Muscle of back (tissue), 13 donors: ENCODE measurements at places on chromosomes 1 and 21.

GRCh38 chr1:93317207-93317606 lies 28.5 kb upstream of the DR1 start:
- peak; percentile 15 for DNase-seq

GRCh38 chr1:244391761-244392160 lies 59.9 kb downstream of the ADSS2 start:
- no peak for DNase-seq

DNA sequence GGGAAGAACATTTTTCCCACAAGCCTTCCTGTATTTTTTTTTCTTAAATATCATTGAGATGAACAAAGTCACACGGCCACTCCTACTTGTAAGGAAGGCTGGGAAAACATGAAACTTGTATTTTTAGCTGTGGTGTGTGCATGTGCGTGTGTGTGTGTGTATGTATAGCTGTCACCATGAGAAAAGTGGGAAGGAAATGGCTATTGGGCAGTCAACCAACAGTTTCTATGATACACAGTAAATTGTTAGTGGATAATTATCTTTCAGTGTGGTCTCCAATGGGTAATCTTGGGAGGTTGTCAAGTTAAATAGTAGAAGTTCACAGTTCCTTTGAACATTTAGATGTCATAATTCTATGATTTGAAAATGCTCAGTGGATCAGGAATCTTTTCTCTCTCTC lies 132.7 kb upstream of the USP24 start:
- DNase-seq, result peak; percentile 93

DNA sequence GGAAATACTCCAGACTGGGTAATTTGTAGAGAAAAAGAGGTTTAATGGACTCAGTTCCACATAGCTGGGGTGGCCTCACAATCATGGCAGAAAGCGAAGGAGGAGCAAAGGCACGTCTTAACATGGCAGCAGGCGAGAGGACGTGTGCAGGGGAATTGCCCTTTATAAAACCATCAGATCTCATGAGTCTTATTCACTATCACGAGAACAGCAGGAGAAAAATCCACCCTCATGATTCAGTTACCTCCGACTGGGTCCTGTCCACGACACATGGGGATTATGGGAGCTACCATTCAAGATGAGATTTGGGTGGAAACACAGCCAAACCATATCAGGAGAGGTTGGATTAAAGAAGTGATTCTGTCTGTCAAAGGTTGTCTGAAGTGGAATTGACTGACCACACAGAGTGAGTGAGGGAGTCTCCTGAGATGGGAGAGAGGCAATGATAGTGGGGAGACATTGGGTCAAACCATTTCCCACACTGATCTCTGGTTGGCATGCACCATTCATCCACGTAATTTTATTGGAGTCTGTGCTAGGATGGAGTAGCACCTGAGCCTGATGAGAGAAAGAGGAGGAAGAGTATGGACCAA lies 58.3 kb upstream of the VAMP3 start:
- DNase-seq, result no peak

- peak; percentile 20 for DNase-seq
Observed at GRCh38 chr1:228241259-228241658, 33.4 kb downstream of the OBSCN start.

- no peak for DNase-seq
Observed at GRCh38 chr21:42311816-42312625, 3.2 kb downstream of the TFF3 start.

DNA sequence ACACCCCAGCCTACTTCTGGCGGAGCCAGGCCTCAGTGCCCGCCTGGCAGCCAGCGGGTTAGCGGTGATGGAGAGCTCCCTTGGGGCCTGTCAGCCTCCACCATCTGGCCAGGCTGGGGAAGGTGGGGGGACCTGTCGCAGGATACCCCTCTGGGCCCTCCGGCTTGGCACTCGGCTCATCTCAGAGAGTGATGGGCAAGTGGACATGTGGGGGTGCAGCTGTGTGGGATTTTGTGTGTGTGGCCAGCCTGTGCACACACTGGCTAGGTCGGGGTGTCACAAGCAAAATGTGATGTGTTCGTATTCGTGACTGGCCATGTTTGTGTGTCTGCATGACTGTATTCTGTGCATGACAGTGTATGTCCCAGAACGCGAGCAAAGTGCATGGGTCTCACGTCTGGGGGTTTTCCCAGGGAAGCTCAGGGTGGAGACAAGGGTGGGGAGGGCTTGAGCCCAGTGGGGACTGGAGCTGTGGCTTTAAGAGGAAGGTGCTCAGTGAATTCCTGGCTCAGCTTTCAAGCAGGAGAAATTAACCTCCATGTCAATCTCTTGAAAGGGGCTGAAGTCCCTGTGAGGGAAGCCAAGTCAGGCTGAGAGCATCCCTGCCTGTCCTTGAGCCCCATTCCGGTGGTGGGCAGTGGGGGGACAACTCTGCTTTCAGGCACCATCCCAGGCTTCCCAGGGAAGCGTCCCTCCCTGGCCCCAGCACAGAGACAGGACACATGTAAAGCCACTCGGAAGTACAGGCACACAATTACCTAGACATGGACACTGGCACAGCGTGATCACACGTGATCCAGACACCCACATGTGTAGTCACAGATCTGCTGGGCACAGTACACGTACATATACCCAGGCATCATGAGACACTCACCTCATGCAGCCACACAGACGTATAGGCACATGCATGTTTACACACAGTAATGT lies 21.1 kb upstream of the ADGRB2 start:
- DNase-seq, result no peak

GRCh38 chr21:21051109-21052055 lies 53.2 kb downstream of the NCAM2 start:
- DNase-seq, result no peak

- peak; percentile 46 for DNase-seq
Observed at GRCh38 chr1:186207391-186208085, 167.5 kb downstream of the TPR start.

DNA sequence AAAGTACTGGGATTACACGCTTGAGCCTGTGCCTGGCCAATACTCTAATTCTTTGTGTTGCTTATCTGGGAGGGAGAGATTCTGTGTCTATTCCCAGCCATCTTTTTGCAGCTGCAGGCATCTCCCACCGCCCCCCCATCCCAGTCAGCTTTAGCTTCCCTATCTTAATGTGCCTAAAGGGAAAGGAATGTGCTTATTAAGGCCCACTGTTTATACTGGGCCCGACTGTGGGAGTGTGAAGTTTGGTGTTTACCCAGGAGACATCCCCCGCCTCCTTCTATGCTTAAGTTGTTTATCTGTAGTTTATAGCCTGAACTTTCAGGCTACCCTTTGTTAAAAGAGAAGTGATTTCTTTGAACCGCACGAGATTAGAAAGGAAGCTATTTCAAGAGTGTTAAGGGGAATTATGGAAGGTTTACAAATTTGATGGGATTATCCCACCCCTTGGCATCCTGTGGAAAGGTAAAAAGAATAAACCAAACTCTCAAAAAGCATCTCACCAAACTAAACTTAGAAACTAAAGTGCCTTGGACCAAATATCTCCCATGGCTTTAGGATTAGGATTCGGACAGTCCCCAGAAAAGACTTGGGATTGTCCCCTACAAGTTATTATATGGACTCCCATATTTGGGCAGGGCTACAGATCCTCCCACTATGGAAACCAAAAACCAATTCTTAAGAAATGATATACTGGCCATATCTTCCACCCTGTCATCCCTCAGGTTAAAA lies 25.5 kb upstream of the ZNF496 start:
- no peak for DNase-seq

- peak; percentile 73 for DNase-seq
Observed at GRCh38 chr1:96525657-96526557, 195.7 kb upstream of the PTBP2 start.

GRCh38 chr1:186627019-186627418 lies 53.2 kb downstream of the PTGS2 start:
- DNase-seq, result no peak

DNA sequence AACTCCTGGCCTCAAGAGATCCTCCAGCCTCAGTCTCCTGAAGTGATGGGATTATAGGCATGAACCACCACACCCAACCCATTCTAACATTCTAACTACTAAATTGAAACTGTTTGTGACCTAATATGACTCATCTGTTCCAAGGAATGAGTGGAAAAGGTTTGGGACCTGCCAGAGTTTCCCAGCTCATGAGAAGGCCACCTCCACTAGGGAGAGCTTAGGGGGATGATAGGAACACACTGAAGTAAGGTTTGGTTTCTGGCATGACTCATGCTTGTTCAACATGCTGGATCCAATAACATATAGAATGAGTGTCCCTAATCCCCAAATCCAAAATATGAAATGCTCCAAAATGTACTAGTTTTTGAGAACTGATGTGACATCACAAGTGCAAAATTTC lies 18.9 kb upstream of the SCAF4 start:
- DNase-seq, result no peak

DNA sequence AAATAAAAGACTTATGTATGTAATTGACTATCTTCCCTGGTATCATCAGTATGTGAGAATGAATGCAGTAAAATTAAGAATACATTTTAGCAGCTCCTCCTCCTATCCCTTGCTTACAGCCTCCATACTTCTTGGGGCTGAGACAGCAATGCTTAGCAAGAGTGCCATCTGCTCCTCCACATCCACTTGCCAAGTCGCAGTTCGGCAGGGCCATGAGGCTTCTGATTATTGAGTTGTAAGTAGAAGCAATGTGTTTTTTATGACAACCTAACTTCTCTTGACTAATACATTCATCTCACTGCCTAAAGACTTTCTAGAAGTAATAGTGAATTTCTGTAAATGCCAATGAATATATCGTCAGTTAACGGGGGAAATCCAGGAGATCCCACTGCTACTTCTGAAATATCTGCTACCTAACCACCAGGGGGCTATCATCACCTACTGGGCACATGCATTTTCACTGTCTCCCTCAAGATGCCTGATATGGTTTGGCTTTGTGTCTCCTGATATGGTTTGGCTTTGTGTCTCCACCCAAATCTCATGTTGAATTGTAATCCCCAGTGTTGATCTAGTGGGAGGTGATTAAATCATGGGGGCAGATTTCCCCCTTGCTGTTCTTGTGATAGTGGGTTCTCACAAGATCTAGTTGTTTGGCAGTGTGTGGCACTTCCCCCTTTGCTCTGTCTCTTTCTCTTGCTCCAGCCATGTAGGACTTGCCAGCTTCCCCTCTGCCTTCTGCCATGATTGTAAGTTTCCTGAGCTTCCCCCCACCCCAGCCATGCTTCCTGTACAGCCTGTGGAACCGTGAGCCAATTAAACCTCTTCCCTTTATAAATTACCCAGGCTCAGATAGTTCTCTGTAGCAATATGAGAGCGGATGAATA lies 59.6 kb downstream of the EXTL2 start:
- DNase-seq, result no peak

GRCh38 chr1:40708750-40709099 lies 17.2 kb downstream of the NFYC start:
- no peak for DNase-seq

GRCh38 chr1:224267925-224268324 lies 62.0 kb downstream of the NVL start:
- DNase-seq, result no peak
